NCI-H146 (cell line): ENCODE measurements at places on chromosomes 2 and 18.

- no peak for DNase-seq
Observed at GRCh38 chr2:21467910-21468309, 344.1 kb downstream of the TDRD15 start.

GRCh38 chr18:76643199-76643598, 148.2 kb upstream of the ZNF516 start:
- DNase-seq: no peak

- no peak for DNase-seq
Observed at GRCh38 chr2:240991378-240992263, 6.8 kb upstream of the SNED1 start.

GRCh38 chr2:105969552-105969951, 224.5 kb downstream of the UXS1 start:
- peak; percentile 40 for DNase-seq
